ENCODE measurements at places on chromosomes 3 and 15.

GRCh38 chr15:56732135-56732885 is 999 bp downstream of the ZNF280D start:
- DNase-seq: no peak

GRCh38 chr3:24907106-24907505 is 412.5 kb upstream of the THRB start:
- DNase-seq: no peak

DNA sequence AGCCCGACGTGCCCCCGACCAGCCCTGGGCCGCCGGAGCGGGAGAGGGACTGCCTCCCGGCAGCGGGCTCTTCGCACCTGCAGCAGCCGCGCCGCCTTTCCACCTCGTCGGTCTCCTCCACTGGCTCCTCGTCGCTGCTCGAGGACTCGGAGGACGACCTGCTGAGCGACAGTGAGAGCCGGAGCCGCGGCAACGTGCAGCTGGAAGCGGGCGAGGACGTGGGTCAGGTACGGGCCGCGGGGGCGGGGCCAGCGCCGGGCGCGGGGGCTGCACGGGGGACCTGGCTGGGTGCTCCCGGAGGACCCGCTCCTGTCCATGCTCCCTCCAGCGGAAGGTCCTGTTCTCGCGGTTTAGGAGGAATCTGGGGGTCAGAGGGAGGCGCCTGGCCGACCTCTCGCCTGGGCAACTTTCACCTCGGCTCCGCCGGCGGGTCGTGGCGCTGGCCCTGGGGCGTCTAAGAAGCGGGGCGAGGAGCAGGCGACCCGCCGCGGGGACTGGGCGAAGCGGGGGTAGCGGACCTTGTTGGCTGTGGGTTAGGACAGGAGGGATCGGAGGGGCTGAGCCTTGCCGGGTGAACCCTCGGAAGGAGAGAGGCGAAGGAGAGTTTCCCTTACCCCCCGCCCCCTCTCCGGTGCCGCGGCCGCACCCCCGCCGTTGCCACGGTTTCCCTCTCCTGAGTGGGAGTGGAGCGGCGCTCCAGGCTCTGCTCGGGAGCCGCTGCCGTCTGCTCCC is 682 bp downstream of the ITPKA start:
- DNase-seq: peak; percentile 50

DNA sequence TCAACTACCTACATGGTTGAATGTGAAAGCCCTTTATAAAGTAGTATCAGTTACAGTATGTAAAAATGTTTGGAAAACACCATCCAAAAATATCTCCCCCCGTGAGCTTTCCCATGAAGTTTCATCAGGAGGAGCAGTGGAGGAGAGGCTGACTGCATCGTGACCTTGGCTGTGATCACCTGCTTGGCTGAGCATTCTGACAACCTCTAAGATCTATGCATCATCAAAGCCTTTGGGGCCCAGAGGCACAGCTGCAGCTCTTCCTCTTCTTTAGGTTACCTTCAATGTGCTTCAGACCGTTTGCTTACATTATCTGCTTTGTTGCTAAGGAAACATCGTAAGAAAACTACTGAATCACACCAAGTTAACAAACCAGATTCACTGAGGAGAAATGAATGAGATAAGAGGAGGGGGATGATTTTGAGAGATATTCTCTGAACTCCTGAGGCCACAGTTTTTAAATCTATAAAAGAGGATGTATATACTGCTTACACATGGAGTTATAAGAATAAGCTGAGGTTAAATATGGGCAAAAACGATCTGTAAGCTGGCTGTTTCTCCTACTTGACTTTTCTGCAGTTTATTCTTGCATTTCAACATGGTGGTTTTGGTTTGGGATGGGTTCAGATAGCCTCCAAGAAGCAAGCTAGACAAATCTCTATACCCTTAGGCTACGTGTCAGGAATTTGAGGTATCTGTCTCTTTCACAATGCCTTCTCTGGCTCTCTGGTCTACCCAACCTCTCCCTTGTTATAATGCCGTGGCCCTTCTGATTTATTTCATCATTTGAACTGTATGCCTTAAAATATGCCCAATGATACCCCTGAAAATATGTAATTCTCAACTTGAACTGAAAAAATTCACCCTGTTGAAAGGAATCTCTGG is 4.0 kb downstream of the GCSAM start:
- peak; percentile 39 for DNase-seq

- no peak for DNase-seq
Measured at GRCh38 chr3:115766587-115767482, 143.5 kb downstream of the GAP43 start.

- no peak for DNase-seq
Measured at GRCh38 chr3:25854214-25854613, 64.3 kb downstream of the OXSM start.

DNA sequence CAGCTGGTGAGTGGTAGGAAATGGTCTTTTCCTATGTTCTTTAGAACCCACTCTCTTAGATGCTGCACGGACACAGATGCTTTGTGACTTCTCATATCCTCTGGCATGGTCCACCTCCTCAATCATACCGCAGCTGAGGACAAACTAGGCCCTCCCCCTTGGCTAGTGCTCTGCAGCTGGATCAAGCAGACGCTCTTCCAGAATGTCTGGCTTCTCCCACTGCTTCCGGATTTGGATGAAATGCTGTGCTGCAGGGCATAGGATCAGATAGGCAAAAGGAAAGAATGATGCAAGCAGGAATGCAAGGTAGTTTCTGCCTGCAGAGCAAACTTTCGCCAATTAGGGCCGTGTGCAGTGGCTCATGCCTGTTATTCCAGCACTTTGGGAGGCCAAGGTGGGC is 75.7 kb upstream of the SLC4A7 start:
- DNase-seq: no peak

- no peak for DNase-seq
Measured at GRCh38 chr3:20857636-20858035, 671.6 kb upstream of the SGO1 start.
